ENCODE measurements at places on chromosomes 4 and X.

DNA sequence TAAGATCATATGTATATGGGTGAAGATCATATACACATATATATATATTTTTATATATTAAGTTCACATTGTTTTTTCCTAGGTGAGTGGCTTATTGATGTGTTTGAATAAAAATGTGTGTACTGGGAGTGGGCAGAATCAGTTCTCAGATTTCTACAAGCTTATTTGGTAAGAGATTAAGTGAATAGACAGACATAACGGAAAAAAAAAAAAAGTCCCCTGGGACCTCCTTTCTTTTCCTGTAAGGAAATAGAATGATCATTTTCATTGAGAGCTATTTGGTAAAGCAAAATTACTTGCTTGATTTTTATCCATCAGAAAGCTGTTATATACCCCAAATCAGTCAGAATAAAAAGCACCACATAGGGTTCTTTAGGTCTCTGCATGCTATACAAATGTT lies 597.7 kb downstream of the PCDH18 start:
- no peak for DNase-seq

- no peak for DNase-seq
These were observed 216.8 kb upstream of the PSAPL1 start for GRCh38 chr4:7651461-7651921.

GRCh38 chr4:157713342-157713741 lies 459.5 kb downstream of the GASK1B start:
- DNase-seq = no peak

GRCh38 chrX:153688911-153689590 lies 1.3 kb downstream of the SLC6A8 start:
- DNase-seq = no peak

DNA sequence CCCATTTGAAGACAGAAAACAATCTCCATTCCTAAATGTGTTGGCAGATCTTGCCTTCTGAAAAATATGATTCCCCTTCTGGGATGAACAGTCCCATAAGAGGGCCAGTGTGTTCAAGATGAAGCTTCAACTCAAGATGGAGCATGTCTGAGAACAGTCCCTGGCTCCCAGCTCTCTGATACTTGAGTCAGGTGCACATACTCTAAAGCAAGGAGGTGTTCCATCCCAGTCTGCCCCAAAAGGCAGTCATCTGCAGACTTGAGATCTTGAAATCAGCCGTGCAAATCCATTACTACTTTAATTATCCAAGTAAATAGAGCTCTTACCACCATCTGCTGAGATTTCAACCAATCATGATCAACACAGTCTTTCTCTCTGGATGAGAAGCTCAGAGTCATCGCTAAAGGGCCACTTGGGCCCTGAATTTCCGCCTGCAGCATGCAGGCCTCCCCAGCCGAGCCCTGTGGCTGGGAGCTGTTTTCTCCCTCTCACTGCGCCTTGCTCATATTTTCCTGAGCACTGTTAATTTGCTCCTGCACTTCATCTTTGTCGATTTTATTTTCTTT lies 22.2 kb downstream of the CCDC149 start:
- no peak for DNase-seq

GRCh38 chrX:112967341-112967740 lies 126.7 kb upstream of the AMOT start:
- DNase-seq = no peak

DNA sequence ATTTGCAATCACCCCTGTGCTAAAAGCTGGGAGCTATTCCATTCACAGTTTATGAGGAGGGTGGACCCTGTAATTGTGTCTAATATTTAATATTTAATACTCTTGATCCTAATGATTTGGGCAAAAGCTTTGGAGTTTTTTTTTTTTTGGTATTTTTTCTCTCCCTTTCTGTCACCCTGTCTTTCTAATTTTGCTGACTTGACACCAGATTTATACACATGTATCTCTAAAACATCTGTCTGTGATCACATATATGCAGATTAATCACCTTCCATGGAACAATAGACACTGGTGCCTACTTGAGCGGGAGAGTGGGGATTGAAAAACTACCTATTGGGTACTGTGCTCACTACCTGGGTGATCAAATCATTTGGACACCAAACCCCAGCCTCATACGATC lies 18.7 kb upstream of the ANTXR2 start:
- no peak for DNase-seq

- DNase-seq = no peak
These were observed 2394.2 kb upstream of the AGA start for GRCh38 chr4:179836179-179837075.

GRCh38 chrX:53767544-53767943 lies 81.0 kb upstream of the HUWE1 start:
- no peak for DNase-seq

GRCh38 chrX:124518885-124519284 lies 172.5 kb downstream of the SH2D1A start:
- DNase-seq = no peak

- DNase-seq = no peak
These were observed 109.4 kb downstream of the SMIM20 start for GRCh38 chr4:26023203-26023972.

DNA sequence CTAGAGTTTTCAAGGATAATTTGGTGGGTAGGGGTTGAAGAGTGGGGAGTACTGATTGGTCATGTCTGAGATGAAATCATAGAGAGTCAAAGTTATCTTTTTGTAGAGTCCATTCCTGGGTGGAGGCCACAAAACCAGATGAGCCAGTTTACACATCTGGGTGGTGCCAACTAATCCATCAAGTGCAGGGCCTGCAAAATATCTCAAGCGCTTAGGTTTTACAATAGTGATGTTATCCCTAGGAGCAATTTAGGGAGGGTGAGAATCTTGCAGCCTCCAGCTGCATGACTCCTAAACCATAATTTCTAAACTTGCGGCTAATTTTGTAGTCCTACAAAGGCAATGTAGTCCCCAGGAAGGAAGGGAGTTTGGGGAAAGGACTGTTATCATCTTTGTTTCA lies 988.3 kb upstream of the LCORL start:
- no peak for DNase-seq

- no peak for DNase-seq
These were observed 27.9 kb downstream of the MED28 start for GRCh38 chr4:17642398-17642783.

DNA sequence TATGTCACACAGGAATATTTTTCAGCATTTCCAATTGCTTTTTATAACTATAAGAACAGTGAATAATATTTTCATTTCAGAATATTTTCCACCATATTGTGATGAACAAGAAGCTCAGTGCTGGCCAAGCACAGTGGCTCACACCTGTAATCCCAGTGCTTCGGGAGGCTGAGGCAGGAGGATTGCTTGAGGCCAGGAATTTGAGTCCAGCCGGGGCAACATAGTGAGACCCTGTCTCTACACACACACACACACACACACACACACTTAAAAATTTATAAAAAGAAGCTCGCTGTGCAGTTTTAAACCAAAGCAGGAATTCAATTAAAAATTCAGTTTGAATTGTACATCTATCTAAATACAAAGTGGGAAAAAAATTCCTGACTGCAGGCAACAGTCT lies 3.2 kb downstream of the ZFYVE28 start:
- DNase-seq = no peak

GRCh38 chr4:174631901-174632758 lies 109.8 kb upstream of the HPGD start:
- DNase-seq = no peak

DNA sequence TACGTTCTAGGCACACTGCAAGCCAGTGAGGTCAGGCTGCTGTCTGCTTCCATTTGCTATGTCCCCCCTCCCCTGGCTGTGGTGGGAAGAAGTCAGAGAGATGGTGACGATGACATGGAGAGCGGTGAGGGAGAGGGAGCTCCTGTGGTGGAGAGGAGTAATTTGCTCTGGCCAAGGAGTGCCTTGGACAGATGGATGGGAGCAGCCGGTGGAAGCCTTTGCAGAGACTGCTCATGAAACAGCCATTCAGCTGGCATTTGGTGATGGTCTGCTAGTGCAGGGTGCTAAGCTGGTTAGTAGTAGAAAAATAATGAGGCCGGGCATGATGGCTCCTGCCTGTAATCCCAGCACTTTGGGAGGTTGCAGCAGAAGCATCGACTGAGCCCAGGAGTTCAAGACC lies 124.1 kb downstream of the FHDC1 start:
- no peak for DNase-seq

- DNase-seq = no peak
These were observed 555.0 kb upstream of the DIPK2B start for GRCh38 chrX:45755703-45756102.

DNA sequence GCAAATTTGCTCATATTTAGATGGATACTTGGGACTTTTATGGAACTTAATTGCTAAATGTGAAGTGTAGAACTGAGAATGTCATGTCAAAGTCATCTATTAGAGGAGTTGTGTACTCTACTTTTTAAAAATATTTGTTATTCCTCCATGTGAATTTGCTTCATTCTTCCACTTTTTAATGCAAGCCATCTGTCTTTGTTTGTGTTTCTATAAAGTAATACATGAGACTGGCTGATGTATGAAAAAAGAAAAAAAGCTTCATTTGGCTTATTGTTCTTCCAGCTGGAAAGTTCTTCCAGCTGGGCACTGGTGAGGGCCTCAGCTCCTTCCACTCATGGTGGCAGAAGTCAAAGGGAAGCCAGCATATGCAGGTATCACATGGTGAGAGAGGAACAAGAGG lies 114.6 kb upstream of the GRID2 start:
- no peak for DNase-seq

- DNase-seq = no peak
These were observed 825.7 kb downstream of the TECRL start for GRCh38 chr4:63583561-63583960.

DNA sequence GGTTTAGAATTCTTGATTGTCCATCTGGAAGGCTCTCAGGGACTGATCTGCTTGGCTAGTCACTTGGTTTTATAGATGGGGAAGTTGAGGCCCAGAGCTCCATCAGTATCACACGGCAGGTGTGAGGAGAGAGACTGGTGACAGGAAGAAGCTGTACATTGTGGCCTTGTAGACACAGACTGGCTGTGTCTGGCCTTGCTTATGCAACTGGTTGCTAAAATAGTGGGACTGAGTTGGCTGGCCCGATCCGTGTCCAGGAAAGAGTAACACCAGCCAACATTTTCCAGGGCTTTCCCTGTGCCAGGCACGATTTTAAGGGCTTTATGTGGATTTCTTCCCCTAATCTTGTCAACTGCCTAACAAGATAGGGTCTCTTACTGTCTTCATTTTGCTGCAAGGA lies 2.8 kb downstream of the TBC1D14 start:
- no peak for DNase-seq

GRCh38 chr4:149993030-149993429 lies 85.2 kb upstream of the DCLK2 start:
- no peak for DNase-seq

GRCh38 chr4:103364083-103364482 lies 165.9 kb upstream of the CENPE start:
- DNase-seq = no peak

DNA sequence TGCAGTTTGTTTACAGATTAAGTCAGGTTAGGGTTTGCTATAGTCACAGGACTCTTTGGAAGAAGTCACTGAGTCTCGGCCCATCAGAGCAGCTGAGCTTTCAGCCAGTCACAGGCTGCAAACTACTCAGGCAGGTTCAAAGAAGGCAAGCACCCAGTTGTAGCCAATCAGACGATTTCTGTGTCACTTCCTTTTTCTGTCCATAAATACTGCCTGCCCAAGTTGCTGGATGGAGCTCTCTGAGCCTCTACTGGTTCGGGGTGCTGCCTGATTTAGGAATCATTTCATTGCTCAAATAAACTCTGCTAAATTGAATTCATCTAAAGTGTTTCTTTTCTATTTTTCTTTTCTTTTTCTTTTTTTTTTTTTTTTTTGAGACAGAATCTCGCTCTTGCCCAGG lies 7.3 kb upstream of the SH3BP2 start:
- DNase-seq = no peak

- DNase-seq = no peak
These were observed 56.7 kb downstream of the FGFBP1 start for GRCh38 chr4:15881820-15882219.

DNA sequence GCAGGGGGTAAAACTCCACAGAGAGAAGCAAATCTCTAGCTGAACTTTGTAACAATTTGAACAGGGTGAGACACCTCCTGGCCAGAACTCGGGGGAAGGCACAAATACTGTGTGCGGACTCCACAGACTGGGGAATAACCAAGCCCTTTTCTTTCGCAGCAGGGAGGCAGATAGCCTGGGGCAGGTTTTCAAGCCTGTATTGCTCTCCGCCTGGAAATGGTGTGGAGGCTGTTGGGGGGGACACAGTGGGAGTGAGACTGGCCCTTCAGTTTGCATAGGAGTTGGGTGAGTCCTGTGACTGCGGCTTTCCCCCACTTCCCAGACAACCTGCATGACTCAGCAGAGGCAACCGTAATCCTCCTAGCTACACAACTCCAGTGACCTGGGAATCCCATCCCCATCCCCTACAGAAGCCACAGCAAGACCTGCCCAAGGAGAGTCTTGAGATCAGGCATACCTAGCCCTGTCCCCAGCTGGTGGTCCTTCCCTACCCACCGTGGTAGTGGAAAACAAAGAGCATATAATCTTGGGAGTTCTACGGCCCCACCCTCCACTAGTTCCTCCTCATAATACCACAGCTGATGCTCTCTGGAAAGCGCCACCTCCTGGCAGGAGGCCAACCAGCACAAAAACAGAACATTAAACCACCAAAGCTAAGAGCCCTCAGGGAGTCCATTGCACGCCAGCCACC lies 12.9 kb upstream of the SMPX start:
- no peak for DNase-seq

- DNase-seq = no peak
These were observed 633.7 kb upstream of the HTR2C start for GRCh38 chrX:113950081-113950678.

- no peak for DNase-seq
These were observed 8.0 kb downstream of the IRAK1 start for GRCh38 chrX:154011376-154012335.

DNA sequence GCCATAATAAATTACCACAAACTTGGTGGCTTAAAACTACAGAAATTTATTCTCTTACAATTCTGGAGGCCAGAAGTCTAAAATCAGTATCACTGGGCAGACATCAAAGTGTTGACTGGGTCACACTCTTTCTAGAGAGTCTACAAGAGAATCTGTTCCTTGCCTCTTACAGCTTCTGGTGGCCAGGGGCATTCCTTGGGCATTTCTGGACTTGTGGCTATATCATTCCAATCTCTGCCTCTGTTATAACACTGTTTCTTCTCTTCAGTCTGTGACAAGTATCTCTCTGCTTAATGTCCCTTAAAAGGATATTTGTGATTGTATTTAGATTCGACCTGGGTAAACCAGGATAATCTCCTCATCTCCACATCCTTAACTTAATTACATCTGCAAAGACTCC lies 207.3 kb upstream of the DCAF8L1 start:
- no peak for DNase-seq

GRCh38 chr4:150821641-150822040 lies 193.4 kb downstream of the LRBA start:
- DNase-seq = no peak
